Subcutaneous adipose tissue (tissue), 4 donors: ENCODE measurements at places on chromosomes 4 and X. TPM values are rescaled to one million over a fixed set of nuclear protein-coding genes. Genes with fewer than 3 reads are reported as not detected.

Gene DIPK2B
- 130 TPM for total RNA-seq

Gene GALNT7
- total RNA-seq, result 14.8 TPM

Gene FABP2
- total RNA-seq, result not detected

Gene SERTM2
- not detected for total RNA-seq

Gene ZNF827
- total RNA-seq, result 8.3 TPM

Gene CXorf65
- total RNA-seq, result not detected
